Sigmoid colon (tissue), 7 donors: ENCODE measurements at places on chromosomes 13 and 19. TPM values are rescaled to one million over a fixed set of nuclear protein-coding genes. Genes with fewer than 3 reads are reported as not detected.

DNA sequence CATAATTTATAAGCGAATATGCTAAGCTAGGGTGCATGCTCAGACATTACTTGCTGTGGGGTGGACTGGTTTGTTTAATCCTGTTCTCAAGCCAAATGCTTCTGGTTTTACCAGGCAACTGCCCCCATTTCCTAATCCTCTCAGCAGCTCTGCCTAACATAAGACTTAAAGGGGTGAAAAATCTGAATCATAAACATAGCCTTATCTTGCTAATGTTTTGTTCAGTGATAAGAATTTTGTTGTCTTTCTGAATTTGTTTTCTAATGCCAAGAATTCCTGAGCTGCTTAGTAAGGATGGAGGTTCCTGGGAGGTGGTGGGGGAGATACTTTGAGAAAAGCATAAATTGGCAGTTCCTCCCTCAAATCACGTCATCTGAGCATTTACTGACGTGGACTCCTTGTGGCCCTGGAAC is 42.7 kb downstream of the ING1 start:
- no peaks in the 10 kb centered on the region for H3K27me3 ChIP-seq
- H3K27ac ChIP-seq: no peak overlapping the region
- H3K36me3 ChIP-seq: no peaks in the 10 kb centered on the region
- H3K4me1 ChIP-seq: no peaks in the 10 kb centered on the region

- no peak overlapping the region for H3K27ac ChIP-seq
- H3K27me3 ChIP-seq: no peaks in the 10 kb centered on the region
- no peak overlapping the region for H3K4me3 ChIP-seq
- no peak for DNase-seq
- H3K4me1 ChIP-seq: no peaks in the 10 kb centered on the region
Observed at GRCh38 chr13:100537951-100538462, 50.6 kb downstream of the GGACT start.

DNA sequence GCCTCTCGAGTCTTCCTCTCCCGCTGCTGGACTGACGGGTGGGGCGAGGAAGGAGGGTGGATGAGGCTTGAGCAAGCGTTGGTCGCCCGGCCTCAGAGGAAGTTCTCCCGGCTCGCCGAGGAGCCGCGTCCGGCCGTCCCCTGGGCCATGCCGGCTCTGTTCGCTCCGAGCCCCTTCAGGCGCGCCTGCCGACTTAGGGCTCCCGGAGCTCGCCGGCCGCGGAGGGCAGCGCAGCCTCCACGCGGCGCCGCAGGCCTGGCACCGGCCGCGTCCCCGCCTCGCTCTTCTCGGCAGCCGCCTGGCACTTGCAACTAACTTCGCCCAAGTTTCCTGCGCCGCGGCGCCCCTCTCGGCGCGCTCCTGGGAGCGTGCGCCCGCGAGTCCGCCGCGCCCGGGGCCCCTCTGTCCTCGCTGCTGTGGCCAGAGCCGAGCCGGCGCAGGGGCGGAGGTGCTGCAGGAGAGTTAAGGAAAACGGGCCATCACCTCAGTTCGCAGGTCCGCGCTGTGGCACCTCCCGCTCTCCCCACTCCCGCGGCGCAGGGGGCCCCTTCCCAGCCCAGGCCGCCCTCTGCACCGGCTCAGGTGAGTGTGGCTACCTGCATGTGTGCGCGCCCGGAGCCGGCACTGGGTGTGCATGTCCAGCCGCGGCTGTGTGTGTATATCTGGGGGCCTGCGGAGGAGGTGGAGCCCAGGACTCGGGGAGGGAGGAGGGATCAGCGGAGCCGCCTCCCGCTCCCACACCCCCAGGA is 641 bp upstream of the SOX21 start:
- H3K4me1 ChIP-seq: peaks cover 34% of the 10 kb centered on the region
- H3K27ac ChIP-seq: no peak overlapping the region
- peak; percentile 66 for DNase-seq
- peaks cover 88% of the 10 kb centered on the region for H3K27me3 ChIP-seq
- no peaks in the 10 kb centered on the region for H3K36me3 ChIP-seq

ZNF432 gene
- 10.0 TPM for total RNA-seq

NUP62 gene
- 32.6 TPM for total RNA-seq

SIGLEC8 gene
- 0.36 TPM for total RNA-seq

- DNase-seq: no peak
- no peak overlapping the region for H3K4me3 ChIP-seq
- H3K27ac ChIP-seq: no peak overlapping the region
- H3K36me3 ChIP-seq: no peaks in the 10 kb centered on the region
- H3K27me3 ChIP-seq: peaks cover 44% of the 10 kb centered on the region
Observed at GRCh38 chr19:54432144-54432738, 16.8 kb upstream of the LENG8 start.

- H3K27me3 ChIP-seq: no peaks in the 10 kb centered on the region
- DNase-seq: peak; percentile 91
- H3K27ac ChIP-seq: peak overlapping the region; percentile 100
- no peaks in the 10 kb centered on the region for H3K4me1 ChIP-seq
Observed at GRCh38 chr19:39398297-39398864, 7.2 kb downstream of the MED29 start.

- no peaks in the 10 kb centered on the region for H3K27me3 ChIP-seq
- no peaks in the 10 kb centered on the region for H3K4me1 ChIP-seq
- H3K36me3 ChIP-seq: peaks cover 33% of the 10 kb centered on the region
- DNase-seq: peak; percentile 35
Observed at GRCh38 chr13:112820318-112820717, 130.5 kb downstream of the ATP11A start.

ZNF345 gene
- total RNA-seq: 6.4 TPM

POSTN gene
- total RNA-seq: 37.0 TPM

PRODH2 gene
- not detected for total RNA-seq

- H3K27ac ChIP-seq: peak overlapping the region; percentile 48
- H3K36me3 ChIP-seq: no peaks in the 10 kb centered on the region
- no peaks in the 10 kb centered on the region for H3K4me1 ChIP-seq
- H3K4me3 ChIP-seq: no peak overlapping the region
- no peaks in the 10 kb centered on the region for H3K27me3 ChIP-seq
Observed at GRCh38 chr13:23288995-23289394, 108.2 kb downstream of the SGCG start.

MAP3K10 gene
- total RNA-seq: 6.4 TPM

- H3K27ac ChIP-seq: no peak overlapping the region
- no peaks in the 10 kb centered on the region for H3K36me3 ChIP-seq
- no peaks in the 10 kb centered on the region for H3K4me1 ChIP-seq
- no peak overlapping the region for H3K4me3 ChIP-seq
- no peak for DNase-seq
Observed at GRCh38 chr13:22757530-22758120, 423.2 kb upstream of the SGCG start.

DIAPH3 gene
- total RNA-seq: 1.1 TPM

CGB8 gene
- not detected for total RNA-seq

NLRP4 gene
- total RNA-seq: not detected

DNA sequence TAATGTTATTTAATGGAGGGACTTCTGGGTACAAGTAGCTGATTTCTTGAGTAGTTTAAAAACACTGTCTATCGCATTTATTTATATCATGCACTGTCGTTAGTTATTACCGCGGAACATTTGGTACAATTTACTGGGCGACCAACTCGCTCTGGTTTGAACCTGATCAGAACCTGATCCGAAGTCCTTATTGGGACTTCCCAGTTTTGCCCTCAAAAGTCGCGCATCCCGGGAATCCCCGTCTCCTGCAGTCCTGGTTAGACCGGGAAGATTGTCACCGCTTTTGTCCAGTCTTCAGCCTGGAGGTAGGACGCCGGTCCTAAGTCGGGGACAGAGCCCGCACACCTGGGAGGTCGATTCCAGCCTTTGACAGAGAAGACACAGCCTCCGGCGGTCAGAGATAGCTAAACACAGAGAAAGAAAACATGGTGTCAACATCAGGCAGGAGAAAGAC is 694 bp downstream of the CLN5 start:
- peak overlapping the region; percentile 92 for H3K27ac ChIP-seq
- H3K4me3 ChIP-seq: peak overlapping the region; percentile 78
- DNase-seq: no peak
- H3K27me3 ChIP-seq: no peaks in the 10 kb centered on the region
- H3K36me3 ChIP-seq: no peaks in the 10 kb centered on the region

- no peaks in the 10 kb centered on the region for H3K36me3 ChIP-seq
- peaks cover 80% of the 10 kb centered on the region for H3K27me3 ChIP-seq
- H3K4me3 ChIP-seq: no peak overlapping the region
Observed at GRCh38 chr19:15466851-15467733, 2.7 kb upstream of the RASAL3 start.

DNA sequence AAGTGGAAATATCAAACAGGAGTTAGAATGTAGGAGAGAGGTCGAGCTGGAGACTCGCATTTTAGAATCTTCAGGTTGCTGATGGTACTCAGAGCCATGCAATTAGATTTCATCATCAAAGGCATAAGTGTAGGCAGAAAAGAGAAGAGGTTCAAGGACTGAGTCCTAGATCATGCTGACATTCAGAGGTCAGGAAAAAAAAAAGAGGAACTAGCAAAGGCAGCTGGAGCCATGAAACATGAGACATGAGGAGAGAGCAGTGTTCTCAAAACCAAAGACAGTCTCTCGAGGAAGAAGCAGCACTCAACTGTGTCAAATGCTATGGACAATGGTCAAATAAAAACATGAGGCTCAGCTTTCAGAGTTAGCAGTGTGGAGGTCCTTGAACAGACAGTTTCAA is 12.4 kb upstream of the TPP2 start:
- H3K4me3 ChIP-seq: no peak overlapping the region
- DNase-seq: no peak
- no peak overlapping the region for H3K27ac ChIP-seq
- H3K4me1 ChIP-seq: no peaks in the 10 kb centered on the region

DNA sequence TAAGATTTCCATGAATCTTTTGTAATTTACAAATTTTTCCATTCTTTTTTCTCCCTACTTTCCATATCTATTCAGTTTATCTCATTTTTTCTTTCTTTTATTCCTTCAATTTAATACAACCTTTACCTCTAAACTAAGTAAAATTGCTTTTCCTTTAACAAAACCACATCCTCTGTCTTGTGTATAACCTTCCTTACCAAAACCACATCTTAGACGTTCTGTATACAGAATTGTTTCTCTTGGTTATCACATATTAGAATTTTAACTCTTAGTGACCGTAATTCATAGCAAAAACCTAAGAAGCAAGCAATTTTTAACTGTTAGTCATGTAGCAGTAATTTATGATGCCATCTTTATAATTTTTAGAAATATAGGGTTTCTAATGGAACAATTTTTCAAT is 15.0 kb downstream of the PPP5C start:
- no peaks in the 10 kb centered on the region for H3K4me1 ChIP-seq
- no peak overlapping the region for H3K4me3 ChIP-seq
- H3K27me3 ChIP-seq: no peaks in the 10 kb centered on the region
- H3K27ac ChIP-seq: no peak overlapping the region
- DNase-seq: no peak
- H3K36me3 ChIP-seq: peaks cover 4% of the 10 kb centered on the region

DNA sequence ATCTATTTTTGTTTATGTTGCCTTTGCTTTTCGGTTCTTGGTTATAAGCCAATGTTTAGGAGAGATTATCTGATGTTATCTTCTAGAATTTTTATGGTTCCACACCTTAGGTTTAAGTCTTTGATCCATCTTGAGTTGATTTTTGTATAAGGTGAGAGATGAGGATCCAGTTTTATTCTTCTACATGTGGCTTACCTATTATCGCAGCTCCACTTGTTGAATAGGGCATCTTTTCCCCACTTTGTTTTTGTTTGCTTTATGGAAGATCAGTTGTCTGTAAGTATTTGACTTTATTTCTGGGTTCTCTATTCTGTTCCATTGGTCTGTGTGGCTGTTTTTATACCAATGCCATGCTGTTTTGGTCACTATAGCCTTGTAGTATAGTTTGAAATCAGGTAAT is 927.0 kb downstream of the UQCRFS1 start:
- H3K27me3 ChIP-seq: no peaks in the 10 kb centered on the region
- no peak overlapping the region for H3K27ac ChIP-seq
- no peaks in the 10 kb centered on the region for H3K4me1 ChIP-seq

GRCh38 chr19:17944301-17944700 is 11.5 kb downstream of the CCDC124 start:
- DNase-seq: peak; percentile 79
- H3K27me3 ChIP-seq: peaks cover 10% of the 10 kb centered on the region
- peaks cover 2% of the 10 kb centered on the region for H3K36me3 ChIP-seq
- H3K4me3 ChIP-seq: no peak overlapping the region

DNA sequence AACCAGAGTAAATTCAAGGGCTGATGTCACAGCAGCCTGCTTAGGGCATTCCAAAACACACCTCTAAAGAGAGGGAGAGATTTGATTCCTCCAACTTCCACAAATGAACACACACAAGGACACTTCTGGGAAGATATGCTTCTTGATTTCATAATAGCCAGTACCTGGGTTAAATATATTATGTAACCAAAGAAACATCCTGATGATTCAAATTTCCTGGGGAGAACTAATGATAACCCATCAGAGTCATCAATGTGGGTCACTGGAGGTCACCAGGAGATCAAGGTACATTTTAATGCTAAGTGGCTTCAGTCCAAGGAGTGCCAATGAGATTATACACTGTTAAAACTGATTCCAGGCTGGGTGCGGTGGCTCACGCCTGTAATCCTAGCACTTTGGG is 54.0 kb upstream of the DOCK9 start:
- no peak overlapping the region for H3K4me3 ChIP-seq
- H3K4me1 ChIP-seq: no peaks in the 10 kb centered on the region
- H3K27me3 ChIP-seq: no peaks in the 10 kb centered on the region
- H3K27ac ChIP-seq: no peak overlapping the region

DNA sequence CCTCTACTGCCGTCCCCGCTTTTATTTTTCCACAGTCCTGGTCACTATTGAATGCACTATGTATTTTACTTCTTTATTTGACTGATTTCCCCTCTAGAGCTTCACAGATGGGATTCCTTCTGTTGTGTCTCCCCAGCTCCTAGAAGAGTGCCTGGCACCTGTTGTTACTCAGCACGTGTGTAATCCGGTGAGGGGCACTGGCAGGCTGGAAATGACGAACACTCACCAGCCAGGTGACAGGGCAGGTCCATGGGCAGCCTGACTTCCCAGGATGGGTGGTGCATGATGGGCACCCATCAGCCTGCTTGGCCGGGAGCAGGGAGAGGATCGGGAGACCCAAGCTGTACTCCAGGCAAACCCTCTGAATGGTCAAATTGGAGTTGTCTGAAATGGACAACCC is 67.2 kb downstream of the CEBPG start:
- H3K36me3 ChIP-seq: peaks cover 4% of the 10 kb centered on the region
- no peak overlapping the region for H3K4me3 ChIP-seq
- DNase-seq: peak; percentile 35
- H3K27me3 ChIP-seq: no peaks in the 10 kb centered on the region
- H3K27ac ChIP-seq: no peak overlapping the region

MADCAM1 gene
- total RNA-seq: not detected
